DMS 273 treated with DMSO at 0.1 percent for 48 hours (cell line): ENCODE measurements at places on chromosomes 16 and 17.

DNA sequence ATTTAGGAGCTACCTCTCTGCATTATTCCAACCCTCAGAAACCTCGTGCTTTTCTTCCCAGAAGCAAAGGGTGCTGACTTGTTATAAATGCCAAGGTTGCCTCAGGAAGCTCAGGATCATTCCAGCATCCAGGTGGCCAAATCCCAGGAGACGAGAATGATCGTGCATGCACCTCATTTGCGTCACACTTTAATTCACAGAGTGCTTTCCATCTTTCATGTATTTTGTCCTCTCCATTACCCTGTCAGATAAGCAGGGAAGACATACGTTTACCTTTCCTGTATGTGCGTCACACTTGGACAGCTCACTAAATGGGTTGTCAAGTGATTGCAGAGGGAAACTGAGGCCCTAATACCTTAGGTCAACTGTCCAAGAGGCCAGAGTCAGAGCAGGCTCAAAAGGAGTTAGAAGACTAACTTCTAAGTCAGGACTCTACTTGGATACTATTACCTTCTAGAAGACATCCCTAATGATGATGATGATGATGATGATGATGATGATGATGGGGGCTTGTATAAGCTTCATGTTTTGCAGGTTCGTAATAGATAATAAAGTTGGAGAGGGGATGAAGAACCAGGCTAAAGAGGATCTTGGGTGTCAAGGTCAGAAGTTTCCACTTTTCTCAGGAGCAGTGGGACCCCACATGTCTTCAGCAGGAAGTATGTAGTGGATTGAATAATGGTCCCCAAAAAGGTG lies 150.6 kb upstream of the TNRC6C start:
- DNase-seq = no peak

GRCh38 chr17:71203953-71204352 lies 916.9 kb upstream of the SOX9 start:
- DNase-seq = no peak

- no peak for DNase-seq
These were observed 277.9 kb upstream of the MON1B start for GRCh38 chr16:76913046-76913445.

DNA sequence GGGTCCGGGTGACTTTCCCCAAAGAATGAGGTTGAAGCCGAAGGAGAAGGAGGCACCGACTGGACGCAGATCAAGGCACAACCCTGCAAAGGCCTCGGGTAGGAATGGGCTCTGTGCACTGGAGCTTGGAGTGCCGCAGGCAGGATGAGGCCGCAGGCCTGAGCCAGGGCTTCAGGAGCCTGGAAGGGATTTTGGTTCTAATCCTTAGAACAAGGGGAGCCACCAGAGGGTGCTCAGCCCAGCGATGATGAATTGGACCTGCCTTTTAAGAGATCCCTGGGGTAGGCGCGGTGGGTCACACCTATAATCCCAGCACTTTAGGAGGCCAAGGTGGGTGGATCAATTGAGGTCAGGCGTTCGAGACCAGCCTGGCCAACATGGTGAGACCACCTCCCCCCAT lies 8.1 kb downstream of the CIBAR2 start:
- DNase-seq = no peak

GRCh38 chr16:27779641-27780164 lies 229.8 kb downstream of the KATNIP start:
- DNase-seq = peak; percentile 23

DNA sequence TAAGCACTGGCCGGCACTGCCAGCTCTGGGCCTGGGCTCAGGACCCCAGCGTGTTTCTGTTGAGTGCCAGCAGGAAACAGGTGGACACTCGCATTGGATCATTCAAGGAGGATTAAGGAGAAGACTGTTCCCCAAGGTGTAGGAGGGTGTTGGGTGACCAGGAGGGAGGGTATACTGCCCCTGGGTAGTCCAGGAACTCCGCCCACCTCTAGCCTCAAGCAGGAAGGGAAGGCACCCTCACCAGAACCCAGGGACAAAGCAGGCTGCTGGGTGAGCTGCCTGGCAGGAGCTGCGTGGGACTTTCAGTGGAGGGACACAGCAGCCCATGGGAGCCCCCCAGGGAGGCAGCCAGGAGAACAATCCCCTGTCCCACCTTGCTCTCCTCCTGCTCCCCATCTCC lies 7.7 kb upstream of the RAB37 start:
- DNase-seq = no peak

DNA sequence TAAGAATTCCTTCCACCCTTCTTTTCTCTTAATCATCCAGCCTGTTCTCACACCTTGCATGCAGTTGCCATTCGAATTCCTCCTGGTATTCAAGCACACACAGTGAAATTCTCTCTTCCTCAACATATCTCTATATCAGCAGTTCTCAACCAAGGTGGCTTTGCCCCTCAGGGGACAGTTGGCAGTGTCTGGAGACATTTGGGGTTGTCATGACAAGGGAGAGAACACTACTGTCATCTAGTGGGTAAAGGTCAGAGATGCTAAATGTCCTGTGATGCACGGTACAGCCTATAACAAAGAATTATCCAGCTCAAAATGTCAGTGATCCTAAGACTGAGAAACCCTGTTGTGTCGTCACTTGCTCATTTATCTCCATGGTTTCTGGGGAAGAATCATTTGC lies 94.8 kb upstream of the CPHXL start:
- DNase-seq = no peak

- DNase-seq = no peak
These were observed 25.2 kb upstream of the TNS4 start for GRCh38 chr17:40526668-40527067.

DNA sequence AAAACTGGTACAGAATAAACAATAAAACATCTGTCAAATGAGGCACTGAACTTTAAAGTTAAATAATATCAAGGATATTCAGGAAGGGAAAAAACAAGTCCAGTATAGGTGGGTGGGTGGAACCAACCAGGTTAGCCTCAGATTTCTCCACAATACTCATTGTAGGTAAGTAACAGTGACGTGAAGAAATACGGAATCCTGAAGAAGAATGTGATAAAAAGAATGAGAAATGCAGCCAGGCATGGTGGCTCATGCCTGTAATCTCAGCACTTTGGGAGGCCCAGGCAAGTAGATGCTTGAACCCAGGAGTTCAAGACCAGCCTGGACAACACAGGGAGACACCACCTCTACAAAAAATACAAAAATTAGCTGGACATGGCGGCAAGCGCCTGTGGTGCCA lies 47.3 kb downstream of the UBE2G1 start:
- DNase-seq = no peak

- DNase-seq = no peak
These were observed 14.5 kb upstream of the KRTAP9-2 start for GRCh38 chr17:41211845-41212466.

DNA sequence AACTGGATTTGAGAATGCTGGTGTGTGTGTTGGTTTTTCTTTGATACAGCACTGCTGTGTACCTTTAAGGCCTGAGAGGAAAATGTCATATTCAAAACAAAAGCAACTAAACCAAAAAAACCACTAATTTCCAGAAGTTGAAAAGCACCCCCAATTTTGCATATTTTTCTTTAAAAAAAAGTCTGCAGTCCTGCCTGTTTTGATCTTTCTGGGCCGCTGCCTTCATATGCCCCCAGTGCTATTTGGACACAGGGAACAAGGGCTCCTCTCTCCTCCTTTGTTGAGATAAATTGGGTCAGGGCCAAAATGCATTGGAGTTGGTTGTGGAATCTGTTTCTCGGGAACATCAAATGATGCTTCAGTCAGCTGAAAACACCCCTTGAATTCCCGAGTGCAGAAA lies 26.9 kb downstream of the GPT2 start:
- no peak for DNase-seq

GRCh38 chr17:67993153-67993997 lies 2.9 kb downstream of the C17orf58 start:
- DNase-seq = no peak

- DNase-seq = no peak
These were observed 82.3 kb downstream of the NT5M start for GRCh38 chr17:17385491-17385890.

GRCh38 chr17:37555386-37555785 lies 53.8 kb downstream of the SYNRG start:
- no peak for DNase-seq

DNA sequence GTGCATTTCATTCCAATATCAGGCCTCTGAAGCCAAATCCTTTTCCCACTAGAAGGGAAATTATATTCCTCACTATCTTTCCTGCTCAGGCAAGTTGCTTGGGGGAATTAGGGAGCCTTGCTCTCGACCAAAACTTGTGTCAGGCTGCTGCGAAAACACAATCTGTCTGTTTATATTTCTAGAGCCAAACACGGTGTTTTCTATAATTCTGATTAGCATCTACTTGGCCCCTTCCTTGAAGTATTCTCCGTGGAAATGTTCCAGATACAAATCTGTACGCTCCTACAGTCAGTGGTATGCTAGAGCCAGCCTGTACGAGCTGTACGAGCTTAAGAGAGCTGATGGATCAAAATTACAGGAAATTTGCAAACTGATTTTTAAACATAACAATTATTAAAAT lies 299.3 kb upstream of the SALL1 start:
- DNase-seq = no peak

GRCh38 chr16:26598061-26598460 lies 468.7 kb upstream of the C16orf82 start:
- no peak for DNase-seq

DNA sequence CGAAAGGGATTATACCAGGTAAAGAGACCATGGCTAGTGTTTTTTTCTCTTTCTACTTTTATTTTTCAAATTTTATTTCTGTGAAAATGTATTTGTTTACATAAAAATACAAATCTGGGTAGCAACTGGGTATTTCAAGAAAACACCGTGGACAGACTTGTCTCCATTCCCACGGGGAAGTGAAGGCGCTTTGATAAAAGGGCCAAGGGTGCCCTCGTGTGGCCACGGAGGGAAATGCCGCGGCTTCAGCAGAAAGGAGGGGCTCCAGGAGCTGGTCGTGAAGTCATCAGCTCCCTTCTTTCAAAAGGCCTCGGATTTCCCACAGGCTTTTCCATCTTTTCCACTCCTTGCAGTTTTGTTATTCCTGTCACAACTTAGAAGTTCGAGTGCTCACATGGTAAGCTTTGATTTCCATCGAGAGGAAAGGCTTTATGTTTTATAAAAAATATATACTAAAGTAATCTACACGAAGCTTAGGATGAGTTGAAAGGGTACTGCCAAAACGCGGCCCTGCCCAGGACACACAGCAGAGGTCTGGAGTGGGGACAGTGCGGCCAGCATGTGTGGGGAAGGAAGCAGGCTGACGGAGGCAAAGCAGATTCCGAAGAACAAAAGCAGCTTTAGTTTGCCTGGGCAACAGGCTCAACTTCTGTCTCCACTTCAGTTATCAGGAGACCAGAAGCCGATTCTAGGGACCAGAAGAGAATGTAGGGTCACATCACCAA lies 15.3 kb upstream of the MNT start:
- DNase-seq = no peak

DNA sequence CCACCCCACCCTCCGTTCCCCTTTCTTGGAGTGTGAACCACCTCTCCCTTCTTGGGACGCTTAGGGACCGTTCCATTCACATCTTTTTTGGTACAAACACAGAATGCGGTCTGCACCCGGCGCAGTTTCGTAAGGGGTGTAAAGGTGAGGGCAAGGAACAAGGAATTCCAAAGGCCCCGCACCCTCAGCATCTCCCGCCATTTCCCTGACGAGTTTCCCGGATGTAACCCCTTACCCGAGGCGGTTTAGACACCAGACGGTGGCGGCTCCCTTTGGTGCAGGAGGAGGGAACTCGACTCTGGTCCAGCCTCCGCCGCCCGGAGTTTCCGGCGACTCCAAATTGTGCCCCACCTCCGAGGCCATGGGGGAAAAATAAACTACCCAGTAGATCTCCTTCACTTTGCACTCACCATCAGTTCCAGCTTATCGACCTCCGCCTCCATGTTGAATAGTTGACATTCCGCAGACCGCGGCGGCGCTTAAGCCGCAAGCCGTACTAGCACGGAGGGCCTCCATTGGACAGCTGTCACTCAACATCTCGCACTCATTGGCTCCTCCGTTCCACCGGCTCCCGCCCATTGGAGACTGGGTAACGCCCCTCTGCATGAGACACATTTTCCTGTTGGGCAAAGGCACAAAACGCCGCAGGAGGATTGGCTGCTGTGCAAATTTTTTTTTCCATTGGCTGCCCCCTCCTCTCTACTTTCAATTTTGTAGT lies at the start of gene SKA2:
TSS of gene SKA2 (minus strand) at position 466 of the 718 bp plus-strand sequence. CDS start at position 443, 23 bp downstream.
- DNase-seq = peak; percentile 88

- DNase-seq = no peak
These were observed 5.2 kb upstream of the MYH11 start for GRCh38 chr16:15861996-15862395.

GRCh38 chr17:27959382-27959709 lies 66.2 kb upstream of the LYRM9 start:
- no peak for DNase-seq

- no peak for DNase-seq
These were observed 43.7 kb upstream of the ERN1 start for GRCh38 chr17:64173646-64174045.

DNA sequence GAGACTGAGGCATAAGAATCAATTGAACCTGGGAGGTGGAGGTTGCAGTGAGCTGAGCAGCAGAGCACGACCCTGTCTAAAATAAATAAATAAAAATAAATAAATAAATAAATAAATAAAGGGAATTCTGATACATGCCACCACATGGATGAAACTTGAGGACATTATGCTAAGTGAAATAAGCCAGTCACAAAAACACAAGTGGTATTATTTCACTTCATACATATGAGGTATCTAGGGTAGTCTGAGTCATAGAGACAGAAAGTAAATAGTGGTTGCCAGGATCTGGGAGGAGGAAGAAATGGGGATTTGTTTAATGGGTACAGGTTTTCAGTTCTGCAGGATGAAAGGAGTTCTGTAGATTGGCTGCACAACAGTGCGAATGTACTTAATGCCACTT lies 16.3 kb downstream of the PIPOX start:
- DNase-seq = no peak

DNA sequence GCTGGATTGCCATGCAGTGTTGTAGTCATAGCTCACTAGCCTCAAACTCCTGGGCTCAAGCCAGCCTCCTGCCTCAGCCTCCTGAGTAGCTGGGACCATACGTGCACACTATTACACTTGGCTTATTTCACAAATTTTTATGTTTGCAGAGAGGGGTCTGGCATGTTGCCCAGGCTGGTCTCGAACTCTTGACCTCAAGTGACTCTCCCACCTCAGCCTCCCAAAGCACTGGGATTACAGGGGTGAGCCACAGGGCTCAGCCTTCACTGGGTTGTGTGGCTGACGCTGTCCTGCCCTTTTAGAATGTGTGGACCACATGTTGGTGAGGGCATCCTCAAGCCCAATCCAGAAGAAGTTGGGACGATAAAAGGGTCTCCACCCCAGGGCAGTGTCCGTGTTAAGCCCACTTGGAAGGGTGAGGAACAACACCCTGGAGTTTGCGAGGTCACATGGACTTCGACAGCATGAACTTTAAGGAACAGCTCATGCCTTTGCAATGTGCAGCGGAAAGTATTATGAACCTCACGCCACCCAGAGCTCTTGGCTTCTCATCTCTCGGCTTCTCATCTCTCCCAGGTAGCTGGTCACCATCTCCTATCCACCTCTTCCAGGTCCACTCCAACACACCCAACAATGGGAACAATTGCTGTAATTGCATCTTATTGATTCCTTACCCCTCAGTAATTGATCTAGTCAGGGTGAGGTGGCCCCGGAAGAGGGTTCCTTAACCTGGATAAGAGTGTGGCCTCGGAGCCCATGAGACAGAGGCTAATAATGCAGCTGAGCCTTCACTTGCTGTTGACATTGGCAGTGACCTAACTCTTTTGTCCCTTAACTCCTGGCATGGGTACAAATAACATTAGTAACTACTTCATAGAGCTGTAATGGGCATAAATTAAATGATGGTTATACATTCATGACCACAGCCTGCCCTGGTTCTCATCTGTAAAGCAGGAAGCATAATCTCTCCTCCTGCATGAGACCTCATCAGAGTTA lies 6.7 kb downstream of the FOXL1 start:
- no peak for DNase-seq

GRCh38 chr17:82031885-82032627 lies 578 bp downstream of the RAC3 start:
- no peak for DNase-seq
